ENCODE measurements at places on chromosomes 11 and 22. TPM values are rescaled to one million over a fixed set of nuclear protein-coding genes. Genes with fewer than 3 reads are reported as not detected.
A peak's percentile ranks its signal among the peaks of the same experiment; 100 is the strongest.

DNA sequence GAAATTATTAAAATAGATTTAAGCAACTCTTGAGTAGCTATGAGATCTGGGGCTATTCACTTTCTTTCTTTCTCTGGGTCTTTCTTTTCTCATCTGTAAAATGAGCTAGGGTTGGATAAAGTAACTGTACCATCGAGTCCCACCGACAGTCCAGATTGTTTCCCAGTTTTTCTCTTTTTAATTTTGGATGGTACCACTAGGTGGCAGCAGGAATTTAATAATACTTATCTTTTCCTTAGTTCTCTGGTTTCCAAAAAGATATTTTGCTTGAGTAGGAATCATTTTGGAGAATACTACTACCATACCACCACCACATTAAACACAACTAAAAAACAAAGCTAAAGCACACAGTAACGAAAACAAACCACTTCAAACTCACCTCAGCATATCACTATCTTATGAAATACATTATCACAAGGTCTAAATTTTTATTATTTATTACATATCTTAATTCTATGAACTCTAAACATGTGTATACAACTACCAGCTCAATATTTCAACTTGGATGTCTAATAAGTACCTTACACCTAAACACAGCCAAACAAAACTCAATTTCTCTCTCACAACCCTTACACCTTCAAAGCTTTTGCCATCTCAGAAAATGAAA lies 584.0 kb downstream of the KCNA4 start:
- H3K36me3 ChIP-seq = no peaks in the 10 kb centered on the region
- no peak overlapping the region for H3K4me3 ChIP-seq
- no peaks in the 10 kb centered on the region for H3K27me3 ChIP-seq

GRCh38 chr11:113203141-113203753 lies 111.1 kb upstream of the TTC12 start:
- H3K4me3 ChIP-seq = no peak overlapping the region
- no peak overlapping the region for H3K27ac ChIP-seq
- no peak for DNase-seq
- no peaks in the 10 kb centered on the region for H3K4me1 ChIP-seq
- H3K27me3 ChIP-seq = no peaks in the 10 kb centered on the region

DNA sequence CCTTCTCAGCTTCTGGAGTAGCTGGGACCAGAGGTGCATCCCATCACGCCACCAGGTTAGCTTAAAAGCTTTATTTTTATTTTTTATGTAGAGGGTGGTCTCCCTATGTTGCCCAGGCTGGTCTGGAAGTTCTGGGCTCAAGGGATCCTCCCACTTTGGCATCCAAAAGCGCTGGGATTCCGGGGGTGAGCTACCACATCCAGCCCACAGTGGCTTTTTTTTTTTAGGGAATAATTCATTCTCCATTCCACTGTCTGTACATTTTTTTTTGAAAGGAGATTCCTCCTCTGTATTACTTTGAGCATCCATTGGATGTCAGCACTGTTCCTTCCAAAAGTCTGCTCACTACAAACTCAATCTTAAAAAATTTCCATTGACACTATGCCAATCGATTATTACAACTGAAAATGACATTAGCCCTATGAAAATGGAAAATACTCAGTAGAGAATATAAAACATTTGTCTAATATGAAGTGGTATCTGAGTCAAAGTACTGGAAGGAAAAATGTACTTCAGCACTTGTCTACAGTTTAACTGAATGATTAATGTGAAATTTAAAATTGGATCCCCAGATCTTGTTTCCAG lies 1.3 kb upstream of the LPXN start:
- peak overlapping the region; percentile 45 for H3K4me3 ChIP-seq
- no peaks in the 10 kb centered on the region for H3K27me3 ChIP-seq
- H3K36me3 ChIP-seq = no peaks in the 10 kb centered on the region
- H3K27ac ChIP-seq = peak overlapping the region; percentile 98
- no peak for DNase-seq

DNA sequence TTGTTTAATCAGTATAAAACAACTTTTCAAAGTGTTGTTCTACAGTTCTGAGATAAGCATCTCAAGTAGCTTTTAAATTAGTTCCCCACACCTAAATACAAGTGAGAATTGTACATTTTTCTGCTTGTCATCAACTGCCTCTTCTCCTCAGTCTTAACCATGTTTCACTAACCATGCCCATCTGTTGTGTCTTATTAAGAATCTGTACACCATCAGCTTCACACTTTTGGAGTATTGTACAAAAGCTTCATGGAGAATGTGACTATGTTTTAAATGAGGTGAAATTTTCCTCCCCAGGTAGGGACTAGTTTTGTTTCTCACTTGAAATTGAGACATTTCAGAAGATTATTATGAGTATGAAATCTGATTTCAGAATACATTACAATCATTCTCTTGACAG lies 52.4 kb downstream of the SIK2 start:
- no peak for DNase-seq
- no peak overlapping the region for H3K27ac ChIP-seq
- no peaks in the 10 kb centered on the region for H3K27me3 ChIP-seq
- H3K36me3 ChIP-seq = no peaks in the 10 kb centered on the region
- H3K4me3 ChIP-seq = no peak overlapping the region

DNA sequence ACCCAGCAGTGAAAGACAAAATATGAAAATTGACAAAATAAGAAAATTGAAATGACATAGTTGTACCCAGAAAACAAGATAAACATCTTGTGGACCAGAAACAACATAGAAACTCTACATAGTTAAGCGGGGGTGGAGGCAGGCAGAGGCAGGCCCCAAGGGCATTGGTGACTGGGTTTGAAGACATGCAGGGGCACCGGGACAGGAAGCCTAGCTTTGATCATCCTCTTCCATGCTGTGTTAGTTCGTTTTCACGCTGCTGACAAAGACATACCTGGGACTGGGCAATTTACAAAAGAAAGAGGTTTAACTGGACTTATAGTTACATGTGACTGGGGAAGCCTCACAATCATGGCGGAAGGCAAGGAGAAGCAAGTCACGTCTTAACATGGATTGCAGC lies 33.5 kb upstream of the CRTAM start:
- no peaks in the 10 kb centered on the region for H3K27me3 ChIP-seq
- DNase-seq = no peak
- no peaks in the 10 kb centered on the region for H3K4me1 ChIP-seq
- no peaks in the 10 kb centered on the region for H3K36me3 ChIP-seq
- no peak overlapping the region for H3K4me3 ChIP-seq

DNA sequence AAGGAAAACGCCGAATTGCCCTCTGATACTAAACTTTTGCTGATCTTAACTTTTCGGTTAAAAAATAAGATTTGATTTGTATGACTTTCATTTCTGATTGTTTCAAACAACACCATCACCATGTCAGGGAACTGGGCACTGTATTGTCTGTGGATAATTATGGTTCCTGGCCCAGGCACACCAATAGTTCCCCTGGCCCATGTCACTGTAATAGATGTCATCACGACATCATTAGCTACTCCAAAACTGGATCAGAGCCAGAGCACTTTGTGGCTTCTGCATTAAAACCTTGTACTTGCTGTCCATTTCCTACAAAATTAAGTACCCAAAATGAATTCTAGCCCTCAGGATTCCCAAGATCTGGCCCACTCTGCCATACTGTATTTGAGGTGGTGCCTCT lies 119.5 kb upstream of the NARS2 start:
- DNase-seq = no peak
- no peaks in the 10 kb centered on the region for H3K4me1 ChIP-seq
- H3K36me3 ChIP-seq = no peaks in the 10 kb centered on the region
- H3K27me3 ChIP-seq = no peaks in the 10 kb centered on the region

GRCh38 chr11:45275828-45276227 lies 10.3 kb downstream of the SYT13 start:
- H3K36me3 ChIP-seq = no peaks in the 10 kb centered on the region
- H3K4me1 ChIP-seq = no peaks in the 10 kb centered on the region
- H3K27me3 ChIP-seq = no peaks in the 10 kb centered on the region
- DNase-seq = no peak
- no peak overlapping the region for H3K27ac ChIP-seq

DNA sequence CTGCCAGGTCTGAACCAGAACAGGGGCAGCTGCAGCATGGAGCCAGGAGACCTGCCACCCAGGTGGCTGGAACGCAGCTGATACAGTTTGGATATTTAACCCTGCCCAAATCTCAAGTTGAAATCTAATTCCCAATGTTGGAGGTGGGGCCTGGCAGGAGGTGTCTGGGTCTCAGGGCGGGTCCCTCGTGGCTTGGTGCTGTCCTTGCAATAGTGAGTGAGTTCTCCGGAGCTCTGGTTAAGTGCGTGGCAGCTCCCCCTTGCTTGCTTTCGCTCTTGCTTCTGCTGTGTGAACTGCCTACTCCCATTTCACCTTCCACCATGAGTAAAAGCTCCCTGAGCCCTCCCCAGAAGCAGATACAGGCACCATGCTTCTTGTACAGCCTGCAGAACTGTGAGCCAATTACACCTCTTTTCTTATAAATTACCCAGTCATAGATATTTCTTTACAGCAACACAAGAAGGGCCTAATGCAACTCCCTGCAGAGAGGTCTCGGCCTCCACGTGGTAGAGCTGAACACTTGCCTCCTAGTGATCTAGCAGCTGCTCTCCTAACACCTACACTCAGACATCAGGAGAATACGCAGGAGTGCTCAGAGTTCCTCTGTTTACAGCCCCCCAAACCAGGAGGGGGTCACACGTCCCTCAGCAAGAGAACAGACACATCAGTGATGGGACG lies 203.7 kb downstream of the CTTN start:
- H3K4me1 ChIP-seq = no peaks in the 10 kb centered on the region
- DNase-seq = no peak
- no peak overlapping the region for H3K27ac ChIP-seq
- no peaks in the 10 kb centered on the region for H3K27me3 ChIP-seq
- H3K4me3 ChIP-seq = no peak overlapping the region

DNA sequence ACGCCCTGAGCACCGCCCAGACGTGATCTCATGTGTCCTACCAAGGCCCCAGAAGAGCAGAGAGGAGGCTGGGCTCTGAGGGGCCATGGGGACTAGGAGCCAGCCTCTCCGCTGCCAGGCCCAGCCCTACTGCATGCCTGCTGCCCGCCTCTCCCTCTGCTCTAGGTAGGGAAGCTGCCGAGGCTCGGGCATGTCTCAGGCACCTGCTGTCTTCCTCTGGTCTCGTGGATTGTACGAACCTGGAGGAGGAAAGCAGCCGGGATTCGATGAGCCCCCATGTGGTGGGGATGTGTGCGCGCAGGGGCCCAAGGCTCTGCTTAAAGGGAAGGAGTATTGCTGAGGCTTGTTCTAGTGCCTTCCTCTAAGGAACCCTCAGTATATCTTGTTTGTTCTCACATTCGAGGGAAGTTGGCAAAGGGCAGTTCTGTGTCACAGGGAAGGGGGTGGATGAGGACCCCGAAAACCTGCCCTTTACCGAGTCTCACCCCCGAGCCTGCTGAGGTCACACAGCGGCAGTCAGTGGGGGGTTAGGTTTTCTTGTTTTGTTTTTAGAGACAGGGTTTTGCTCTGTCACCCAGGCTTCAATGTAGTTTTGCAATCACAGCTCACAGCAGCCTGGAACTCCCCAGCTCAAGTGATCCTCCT lies 21.2 kb downstream of the DAGLA start:
- peaks cover 49% of the 10 kb centered on the region for H3K4me1 ChIP-seq
- DNase-seq = no peak

NOX4 gene
- total RNA-seq = 0.09 TPM

- H3K4me3 ChIP-seq = no peak overlapping the region
- H3K27me3 ChIP-seq = no peaks in the 10 kb centered on the region
- peak; percentile 26 for DNase-seq
- no peak overlapping the region for H3K27ac ChIP-seq
Measured at GRCh38 chr11:94325681-94326080, 21.3 kb downstream of the IZUMO1R start.

DNA sequence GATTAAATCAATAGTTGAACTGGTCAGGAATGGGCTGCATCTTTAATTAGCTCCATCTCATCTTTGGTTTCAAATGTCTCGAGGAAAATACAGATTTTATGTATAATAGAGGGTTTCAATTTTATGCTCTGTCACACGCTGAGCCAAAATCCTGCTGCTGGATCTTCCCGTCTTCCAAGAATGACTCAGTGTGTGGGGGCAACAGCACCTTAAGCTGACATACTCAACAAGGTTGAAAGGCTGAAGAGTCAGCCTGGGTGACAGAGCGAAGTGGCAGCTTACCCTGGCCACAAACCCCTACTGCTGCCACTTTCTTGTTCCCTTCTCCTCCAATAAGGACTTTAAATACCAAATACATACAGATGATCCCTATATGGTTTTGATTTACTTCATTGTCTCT lies 9.0 kb upstream of the PCF11 start:
- no peaks in the 10 kb centered on the region for H3K4me1 ChIP-seq
- H3K27me3 ChIP-seq = no peaks in the 10 kb centered on the region
- DNase-seq = no peak
- no peak overlapping the region for H3K27ac ChIP-seq

CCDC73 gene
- not detected for total RNA-seq

- H3K4me1 ChIP-seq = no peaks in the 10 kb centered on the region
- no peaks in the 10 kb centered on the region for H3K27me3 ChIP-seq
Measured at GRCh38 chr11:65786786-65787636, at the start of gene OVOL1. Gene OVOL1 (plus strand): TSS chr11:65787063. CDS start chr11:65787374, 311 bp downstream.

GRCh38 chr11:103878646-103879045 lies 157.8 kb upstream of the DDI1 start:
- H3K27ac ChIP-seq = no peak overlapping the region
- H3K36me3 ChIP-seq = no peaks in the 10 kb centered on the region
- no peaks in the 10 kb centered on the region for H3K27me3 ChIP-seq
- no peak overlapping the region for H3K4me3 ChIP-seq

DNA sequence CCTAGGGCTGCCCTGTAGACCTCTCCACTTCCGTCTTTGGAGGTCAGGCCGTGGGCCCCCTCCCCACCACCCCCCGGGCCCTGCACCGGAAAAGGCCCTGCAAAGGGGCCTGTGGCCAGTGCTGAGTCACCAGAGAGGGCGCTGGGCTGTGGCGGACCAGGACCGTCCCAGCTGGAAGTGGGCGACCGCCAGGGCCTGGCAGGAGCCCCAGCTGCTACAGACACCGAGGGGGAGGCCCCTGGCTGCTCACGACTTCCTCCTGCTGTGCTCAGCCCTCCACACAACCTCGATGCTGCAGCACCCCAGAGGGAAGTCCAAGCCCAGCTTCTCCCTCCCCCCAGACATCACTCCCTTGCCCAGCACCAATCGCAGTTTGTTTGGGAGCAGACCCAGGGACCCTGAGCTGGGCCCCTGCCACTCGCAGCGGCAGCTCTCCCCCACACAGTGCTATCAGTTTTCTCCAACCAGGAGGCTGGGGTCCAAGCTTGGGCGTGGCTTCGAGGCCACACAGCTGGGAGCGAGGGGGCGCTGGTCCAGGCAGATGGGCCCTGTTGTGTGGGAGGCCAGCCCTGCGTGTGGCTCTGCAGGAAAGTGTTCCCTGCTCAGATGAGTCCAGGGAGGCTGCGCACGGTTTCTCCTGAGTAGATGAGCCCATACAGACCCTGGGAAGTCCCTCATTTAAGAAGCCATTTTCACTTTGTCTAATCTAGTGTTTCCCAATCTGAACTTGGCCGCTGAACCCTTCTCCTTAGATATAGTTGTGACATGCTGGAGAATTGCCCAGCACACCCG lies 5.6 kb upstream of the SH3BP1 start:
- H3K27me3 ChIP-seq = no peaks in the 10 kb centered on the region
- no peaks in the 10 kb centered on the region for H3K4me1 ChIP-seq
- H3K4me3 ChIP-seq = no peak overlapping the region
- H3K27ac ChIP-seq = peak overlapping the region; percentile 52
- H3K36me3 ChIP-seq = no peaks in the 10 kb centered on the region

Data from pancreas (tissue), 10 donors.